Activated CD4-positive, alpha-beta T cell treated with anti-CD3 and anti-CD28 coated beads, Interleukin-2, amount 50 U/mL, for 24 hours (primary cell): ENCODE measurements at places on chromosomes 4 and X.

DNA sequence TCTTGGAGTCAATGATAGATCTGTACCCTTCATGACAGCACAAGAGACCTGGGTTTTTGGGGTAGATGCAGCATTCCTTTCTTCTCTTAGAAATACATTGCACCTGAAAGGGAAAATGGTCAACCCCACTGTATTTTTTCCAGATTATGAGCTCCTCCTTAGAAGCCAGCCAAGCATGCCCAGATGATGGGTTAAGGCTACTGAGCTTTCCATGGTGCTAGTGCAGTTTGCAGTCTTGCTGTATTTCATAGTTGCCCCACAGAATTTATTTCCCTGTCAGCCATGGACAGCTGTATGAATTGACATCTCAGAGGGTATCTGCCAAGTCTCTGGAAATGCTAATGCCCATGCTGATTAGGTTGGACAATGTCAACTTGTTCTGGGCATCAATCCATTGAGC lies 73.7 kb upstream of the H2AZ1 start:
- no peak for DNase-seq

GRCh38 chr4:125719987-125720386 lies 405.2 kb downstream of the FAT4 start:
- DNase-seq = no peak

- no peak for DNase-seq
Observed at GRCh38 chr4:38663090-38663800, 754 bp upstream of the KLF3 start.

- DNase-seq = no peak
Observed at GRCh38 chr4:184215709-184216328, 1.9 kb downstream of the ENPP6 start.

DNA sequence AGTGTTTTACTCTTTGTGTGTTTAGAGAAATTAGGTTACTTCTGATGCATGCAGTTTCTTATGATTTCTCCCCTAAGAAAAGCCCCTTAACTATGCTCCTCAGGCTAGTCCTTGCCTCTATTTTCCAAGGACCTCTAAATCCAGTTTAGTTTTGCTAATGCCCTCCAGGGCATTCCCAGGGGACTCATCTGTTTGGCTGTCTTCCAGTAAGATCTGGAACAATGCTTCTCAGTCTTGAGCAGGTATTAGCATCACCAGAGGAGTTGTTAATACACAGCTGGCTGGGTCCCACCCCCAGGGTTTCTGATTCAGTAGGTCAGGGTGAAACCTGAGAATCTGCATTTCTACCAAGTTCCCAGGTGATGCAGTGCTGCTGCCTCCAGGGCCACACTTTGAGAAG lies 56.9 kb downstream of the OTC start:
- no peak for DNase-seq

- no peak for DNase-seq
Observed at GRCh38 chrX:47749185-47749967, 87.3 kb upstream of the ZNF81 start.

- no peak for DNase-seq
Observed at GRCh38 chr4:183059797-183060196, 39.3 kb upstream of the WWC2 start.

GRCh38 chrX:114332766-114333165 lies 251.1 kb upstream of the HTR2C start:
- DNase-seq = no peak

DNA sequence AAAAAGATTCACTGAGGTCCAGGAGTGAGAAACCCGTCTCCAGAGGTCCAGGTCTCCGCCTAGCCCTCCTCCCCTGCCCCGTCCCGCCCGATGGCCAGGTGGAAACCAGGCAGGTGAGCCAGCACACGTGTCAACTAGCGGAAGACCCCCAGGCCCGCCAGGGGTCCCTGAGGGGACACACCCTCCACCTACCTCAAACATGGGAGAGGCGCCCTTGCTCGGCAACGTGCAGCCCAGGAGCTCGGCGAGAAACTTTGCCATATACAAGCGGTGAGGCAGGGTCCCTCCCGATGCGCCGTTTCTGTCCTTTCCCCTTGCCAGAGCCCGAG lies 330.0 kb downstream of the HNRNPD start:
- DNase-seq = no peak

DNA sequence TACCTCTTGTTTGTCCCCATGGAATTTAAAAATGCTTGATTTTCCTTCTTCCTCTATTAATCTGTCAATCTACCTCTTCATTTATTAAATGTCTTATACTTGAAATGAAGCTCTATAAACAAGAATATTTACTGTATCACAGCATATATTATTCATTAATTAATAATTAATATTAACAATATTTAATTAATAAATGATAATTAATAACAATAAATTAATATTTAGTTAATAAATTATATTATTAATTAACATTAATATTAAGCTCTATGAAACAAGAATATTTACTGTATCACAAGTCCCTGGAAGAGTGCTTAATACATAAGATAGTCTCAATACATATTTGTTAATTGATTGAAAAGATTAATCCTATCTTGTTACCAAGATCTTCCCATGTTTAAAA lies 306.6 kb downstream of the STPG2 start:
- DNase-seq = no peak
